Lung (tissue), 17 donors: ENCODE measurements at places on chromosomes 11 and 22. TPM values are rescaled to one million over a fixed set of nuclear protein-coding genes. Genes with fewer than 3 reads are reported as not detected.
A peak's percentile ranks its signal among the peaks of the same experiment; 100 is the strongest.

TRIM48 gene
- polyA plus RNA-seq = not detected

APOA4 gene
- not detected for polyA plus RNA-seq

SYT9 gene
- 0.01 TPM for polyA plus RNA-seq

CASTOR1 gene
- 16.5 TPM for polyA plus RNA-seq

- DNase-seq = peak; percentile 100
Observed at GRCh38 chr11:10808553-10809372, at the start of gene EIF4G2. EIF4G2 (minus strand) TSS chr11:10808926.

- DNase-seq = peak; percentile 88
Observed at GRCh38 chr22:46754110-46754799, 8.2 kb upstream of the TBC1D22A start.

DNA sequence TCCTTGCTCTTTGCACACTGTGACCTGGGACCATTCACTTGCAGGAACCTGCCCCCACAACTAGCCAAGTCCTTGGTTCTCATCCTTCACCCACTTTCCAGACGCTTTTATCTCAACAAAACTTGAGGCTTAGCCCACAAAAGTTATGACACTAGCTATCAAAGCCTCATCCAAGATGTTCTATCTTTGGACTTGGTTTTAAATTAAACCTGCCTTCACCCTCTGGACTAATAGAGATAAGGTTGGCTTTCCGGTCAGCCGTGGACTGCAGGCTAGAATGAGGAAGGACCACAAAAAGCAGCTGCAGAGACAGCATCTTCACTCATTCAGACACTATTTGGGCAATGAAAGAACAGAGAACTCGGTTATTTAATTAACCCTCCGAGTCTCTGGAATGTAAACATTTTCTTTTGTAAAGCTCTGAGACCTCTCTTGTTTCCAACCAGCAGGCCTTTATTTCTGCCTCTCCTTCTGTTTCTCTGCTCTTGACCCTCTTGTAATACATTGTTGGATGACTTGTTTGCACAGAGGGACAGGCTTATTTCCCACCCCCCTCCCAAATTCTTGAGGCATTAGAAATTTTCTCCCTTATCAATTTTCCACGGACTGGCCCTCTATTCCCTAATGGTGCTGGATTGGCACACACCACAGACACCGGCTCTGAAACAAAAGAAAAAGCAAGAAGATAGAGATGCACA, 41.4 kb downstream of the ARL14EP start:
- DNase-seq = peak; percentile 24

- DNase-seq = no peak
Observed at GRCh38 chr11:45237711-45238315, 48.3 kb downstream of the SYT13 start.

GRCh38 chr11:45209891-45210699, 63.7 kb downstream of the PRDM11 start:
- peak; percentile 97 for DNase-seq

DNA sequence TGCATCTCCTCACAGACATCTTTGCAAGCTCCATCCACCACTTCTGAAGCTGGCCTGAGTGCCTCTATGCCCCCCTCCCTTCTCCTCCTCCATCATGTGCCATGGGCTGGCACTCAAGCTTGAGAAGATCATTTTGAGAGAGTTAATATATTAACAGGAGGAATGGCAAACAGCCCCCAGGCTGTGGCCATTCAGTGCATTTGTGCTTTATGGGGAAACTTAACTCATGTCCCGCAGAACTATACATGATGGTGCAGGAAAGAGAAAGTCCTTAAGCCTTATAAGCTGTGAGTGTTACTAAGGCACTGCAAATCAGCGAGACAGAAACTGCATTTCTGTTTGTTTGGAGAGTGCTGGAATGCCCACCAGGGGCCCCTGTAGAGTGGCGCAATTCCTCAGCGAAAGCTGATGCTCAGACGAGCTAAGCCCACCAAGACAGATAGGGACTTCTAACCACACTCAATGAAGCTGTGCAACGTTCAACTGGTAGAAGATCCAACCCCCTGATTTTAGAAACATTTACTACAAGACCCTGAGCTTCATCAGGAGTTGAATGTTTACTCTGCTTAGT, 26.8 kb upstream of the PHLDA2 start:
- no peak for DNase-seq

GRCh38 chr11:72998676-72999075, 143.4 kb downstream of the FCHSD2 start:
- DNase-seq = no peak
